ENCODE measurements at places on chromosomes 3 and 15. TPM values are rescaled to one million over a fixed set of nuclear protein-coding genes. Genes with fewer than 3 reads are reported as not detected.

Gene MESP2
- 0.51 TPM for total RNA-seq

Gene NUP210
- 32.3 TPM for total RNA-seq

Gene GRIP2
- 1.4 TPM for total RNA-seq

Gene ACTR8
- total RNA-seq, result 17.3 TPM

Gene MYL3
- total RNA-seq, result not detected

Data from A549 treated with CpdA at 1 μM for 4 hours (cell line).